ENCODE measurements at places on chromosomes 4 and X.

- DNase-seq, result no peak
Observed at GRCh38 chr4:32455231-32455630, 1735.1 kb downstream of the PCDH7 start.

- DNase-seq, result no peak
Observed at GRCh38 chrX:134537179-134537955, 77.4 kb downstream of the HPRT1 start.

GRCh38 chr4:111648056-111648455 lies 497.2 kb upstream of the FAM241A start:
- no peak for DNase-seq

GRCh38 chr4:76606645-76607265 lies 171.7 kb downstream of the SHROOM3 start:
- DNase-seq, result no peak

- DNase-seq, result no peak
Observed at GRCh38 chr4:26175006-26175786, 145.6 kb upstream of the RBPJ start.

DNA sequence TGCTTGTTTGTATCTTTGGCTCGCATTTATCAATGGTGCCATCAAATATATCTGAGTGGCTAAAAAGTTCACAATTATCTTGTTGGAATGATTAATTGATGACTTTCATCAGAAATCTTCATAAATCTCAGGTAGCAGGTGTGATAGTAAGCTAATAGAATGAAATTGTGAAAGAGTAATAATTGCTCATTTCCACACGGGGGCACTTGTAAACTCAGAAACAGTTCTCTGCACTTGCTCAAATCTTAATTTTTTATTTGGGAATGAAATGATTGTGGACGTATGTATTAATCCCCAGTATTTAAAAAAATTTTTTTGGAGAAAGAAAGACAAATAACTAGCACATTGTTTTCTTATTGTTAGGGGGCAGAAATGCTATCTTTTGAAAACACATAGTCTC lies 132.8 kb downstream of the DTHD1 start:
- no peak for DNase-seq

- no peak for DNase-seq
Observed at GRCh38 chr4:113285501-113285900, 236.0 kb downstream of the ANK2 start.

DNA sequence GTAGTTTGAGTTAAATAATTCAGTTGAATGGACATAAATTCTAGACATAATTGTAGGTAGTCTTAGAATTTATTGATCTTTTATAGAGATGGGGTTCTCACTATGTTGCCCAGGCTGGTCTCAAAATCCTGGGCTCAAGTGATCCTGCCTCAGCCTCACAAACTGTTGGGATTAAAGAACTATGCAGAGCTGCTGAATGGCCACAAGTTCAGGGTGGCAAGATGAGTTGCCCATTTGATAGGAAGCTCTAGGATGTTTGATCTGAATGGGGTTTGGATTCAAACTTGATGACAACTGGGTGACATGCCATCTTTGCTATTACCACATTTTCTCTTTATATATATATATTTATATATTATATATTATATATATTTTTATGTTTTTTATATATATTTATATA lies 3.6 kb downstream of the RPL36A start:
- no peak for DNase-seq

GRCh38 chr4:48167538-48168263 lies 33.7 kb upstream of the TXK start:
- DNase-seq, result no peak

DNA sequence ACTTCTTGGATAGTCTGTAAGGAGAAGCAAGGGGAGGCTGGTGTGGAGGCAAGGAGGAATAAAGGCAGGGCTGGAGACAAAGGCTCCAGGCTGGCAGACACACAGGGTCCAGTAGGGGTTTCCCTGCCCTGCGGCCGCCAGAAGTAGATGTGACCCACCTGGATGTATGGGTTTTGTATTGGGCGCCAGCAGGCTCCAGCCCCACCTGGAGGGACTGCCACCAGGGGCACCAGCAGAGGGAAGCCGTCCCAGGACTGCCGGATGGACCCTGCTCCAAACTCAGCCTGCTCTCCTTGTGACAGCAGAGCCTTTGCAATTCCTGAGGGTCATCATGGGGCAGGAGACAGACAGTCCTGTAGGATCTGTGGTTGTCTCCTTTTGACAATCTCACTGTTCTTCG lies 52.7 kb downstream of the MGST2 start:
- DNase-seq, result no peak

GRCh38 chr4:24896056-24896455 lies 16.8 kb downstream of the CCDC149 start:
- no peak for DNase-seq

- no peak for DNase-seq
Observed at GRCh38 chrX:19046343-19047215, 62.7 kb upstream of the PHKA2 start.

DNA sequence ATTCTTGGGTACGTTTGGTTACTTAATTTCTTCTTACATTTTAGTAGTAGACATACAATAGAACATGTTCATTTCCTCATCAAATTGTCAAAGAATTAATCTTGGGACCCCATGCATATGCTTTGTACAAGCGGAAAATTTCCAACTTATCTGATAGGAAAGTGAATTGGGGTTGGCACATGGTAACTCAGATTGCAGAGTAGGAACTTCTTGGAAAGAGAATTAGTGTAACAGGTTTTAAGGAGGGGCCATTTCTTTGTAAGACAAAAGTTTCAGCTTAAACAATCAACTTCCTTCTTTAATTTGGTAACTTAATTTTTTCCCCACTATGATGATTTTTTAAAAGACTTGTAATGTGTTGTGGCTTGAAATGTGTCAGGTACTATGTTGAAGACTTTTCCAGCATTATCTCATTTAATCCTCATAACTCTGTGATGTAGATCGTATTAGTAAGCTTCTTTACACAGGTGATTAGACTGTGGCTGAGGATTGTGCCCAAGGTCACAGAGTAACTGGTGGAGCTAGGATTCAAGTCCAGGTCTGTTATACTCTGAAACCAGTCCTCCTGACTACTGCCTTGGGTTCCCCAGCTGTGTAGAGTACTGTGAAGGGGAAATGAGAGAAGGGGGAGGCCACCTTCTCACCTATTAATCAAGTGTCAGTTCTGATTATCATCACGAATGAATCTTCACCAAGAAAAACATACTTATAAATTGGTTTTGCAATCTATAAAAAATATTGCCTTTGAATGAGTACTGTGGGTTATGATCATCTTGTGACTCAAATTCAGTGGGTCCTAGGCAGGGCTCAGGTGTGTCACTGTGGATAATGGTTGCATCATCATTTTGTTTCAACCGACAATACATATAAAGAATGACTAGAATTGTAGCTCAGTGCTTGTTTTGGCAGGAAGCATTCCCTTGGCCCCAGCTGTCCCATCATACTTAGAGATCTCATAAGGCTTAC lies 4.3 kb downstream of the GK start:
- no peak for DNase-seq
